Liver (tissue), 10 donors: ENCODE measurements at places on chromosomes 5 and 9. TPM values are rescaled to one million over a fixed set of nuclear protein-coding genes. Genes with fewer than 3 reads are reported as not detected.

Gene PGM5
- 2.1 TPM for total RNA-seq

DNA sequence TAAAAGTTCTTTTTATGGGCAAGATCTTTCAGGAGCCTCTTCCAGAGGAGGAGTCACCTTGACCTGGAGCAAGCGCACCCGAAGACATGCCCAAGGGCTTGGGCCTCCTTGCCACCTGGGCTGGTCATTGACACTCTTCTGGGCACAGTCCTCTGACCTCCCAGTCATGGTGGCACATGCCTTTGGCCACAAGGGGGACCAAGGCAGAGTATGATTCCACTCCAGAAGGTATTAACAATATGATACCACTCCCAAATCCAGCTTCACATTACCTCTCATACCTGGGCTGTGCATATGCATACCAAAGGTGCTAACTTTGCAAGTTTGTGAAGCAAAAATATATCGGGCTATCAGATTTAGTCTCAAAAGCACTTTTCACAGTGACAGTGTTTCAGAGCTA, 84.6 kb downstream of the MAST4 start:
- H3K27me3 ChIP-seq: no peaks in the 10 kb centered on the region
- DNase-seq: no peak
- no peak overlapping the region for H3K27ac ChIP-seq
- no peaks in the 10 kb centered on the region for H3K4me1 ChIP-seq
- H3K36me3 ChIP-seq: no peaks in the 10 kb centered on the region

DNA sequence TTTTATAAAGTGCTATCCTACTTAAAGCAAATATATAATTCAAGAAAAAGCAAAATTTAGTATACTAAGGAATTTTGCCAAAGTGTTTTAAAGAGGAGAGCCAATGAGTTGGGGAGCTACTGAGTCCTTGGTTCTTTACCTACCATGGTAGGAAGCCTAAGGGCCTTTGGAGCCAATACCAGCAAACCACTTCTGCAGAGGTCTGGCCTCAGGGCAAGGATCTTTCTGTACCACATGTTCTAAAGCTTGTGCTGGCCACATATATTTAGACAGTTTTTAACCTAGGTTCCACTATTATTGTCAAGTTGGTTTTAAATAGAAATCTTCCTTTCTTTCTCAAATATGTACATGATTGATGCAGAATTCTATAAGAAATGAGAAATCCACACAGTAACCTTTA, 172.3 kb upstream of the NREP start:
- no peaks in the 10 kb centered on the region for H3K4me1 ChIP-seq
- DNase-seq: no peak
- H3K27ac ChIP-seq: no peak overlapping the region
- H3K4me3 ChIP-seq: no peak overlapping the region
- no peaks in the 10 kb centered on the region for H3K27me3 ChIP-seq
- H3K36me3 ChIP-seq: no peaks in the 10 kb centered on the region

DNA sequence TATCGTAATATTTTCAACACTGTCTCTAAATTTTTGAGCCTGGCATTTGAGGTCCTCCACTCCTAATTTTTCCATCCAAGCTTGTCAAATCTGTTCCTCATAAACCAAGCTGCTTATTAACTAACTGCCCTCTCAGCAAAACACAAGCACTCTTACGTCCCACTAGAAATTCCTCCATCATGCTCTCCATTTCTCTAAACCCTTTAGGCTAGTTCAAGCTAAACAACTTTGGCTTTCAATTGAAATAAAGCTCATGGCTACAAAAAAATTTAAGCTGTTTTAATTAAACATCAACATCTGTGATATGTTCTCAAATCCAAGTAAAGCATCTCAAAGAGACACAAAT, 45.7 kb downstream of the RNF145 start:
- H3K36me3 ChIP-seq: peaks cover 2% of the 10 kb centered on the region
- no peak overlapping the region for H3K4me3 ChIP-seq
- no peaks in the 10 kb centered on the region for H3K4me1 ChIP-seq
- no peaks in the 10 kb centered on the region for H3K27me3 ChIP-seq

- no peaks in the 10 kb centered on the region for H3K27me3 ChIP-seq
- peaks cover 14% of the 10 kb centered on the region for H3K4me1 ChIP-seq
- H3K36me3 ChIP-seq: no peaks in the 10 kb centered on the region
- no peak for DNase-seq
These were observed 483 bp downstream of the FBXL7 start for GRCh38 chr5:15500325-15501001.

GRCh38 chr9:7974335-7974960, 174.9 kb upstream of the DMAC1 start:
- no peaks in the 10 kb centered on the region for H3K27me3 ChIP-seq
- no peak overlapping the region for H3K27ac ChIP-seq
- no peak for DNase-seq
- no peaks in the 10 kb centered on the region for H3K4me1 ChIP-seq

GRCh38 chr9:75889577-75889976, 896 bp upstream of the PCSK5 start:
- peak overlapping the region; percentile 67 for H3K4me3 ChIP-seq
- peak overlapping the region; percentile 61 for H3K27ac ChIP-seq
- H3K27me3 ChIP-seq: no peaks in the 10 kb centered on the region
- peaks cover 5% of the 10 kb centered on the region for H3K4me1 ChIP-seq

DNA sequence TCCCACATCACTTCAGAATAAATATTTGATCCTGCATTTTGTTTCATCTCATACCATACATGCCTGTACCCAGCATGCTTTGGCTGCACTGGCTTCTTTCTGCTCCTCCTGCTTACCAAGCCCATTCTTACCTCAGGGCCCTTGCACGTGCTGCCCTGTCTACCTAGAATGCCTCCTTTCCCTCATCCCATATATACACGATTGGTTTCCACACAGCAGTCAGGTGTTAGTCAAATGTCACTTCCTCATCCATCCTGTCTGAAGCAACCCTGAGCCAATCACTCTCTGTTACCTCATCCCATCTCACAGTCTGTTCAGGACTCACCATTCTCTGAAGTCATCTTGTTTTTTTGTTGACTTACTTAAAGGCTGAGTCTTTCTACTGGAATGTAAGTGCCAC, 30.3 kb downstream of the CAST start:
- H3K4me1 ChIP-seq: no peaks in the 10 kb centered on the region
- H3K27ac ChIP-seq: no peak overlapping the region
- no peaks in the 10 kb centered on the region for H3K27me3 ChIP-seq
- H3K4me3 ChIP-seq: no peak overlapping the region
- peaks cover 2% of the 10 kb centered on the region for H3K36me3 ChIP-seq

Gene IQGAP2
- 205 TPM for total RNA-seq

GRCh38 chr5:137336565-137337120, 162.5 kb downstream of the SPOCK1 start:
- no peak for DNase-seq
- H3K36me3 ChIP-seq: no peaks in the 10 kb centered on the region

- no peak overlapping the region for H3K4me3 ChIP-seq
- no peak overlapping the region for H3K27ac ChIP-seq
- DNase-seq: no peak
- no peaks in the 10 kb centered on the region for H3K36me3 ChIP-seq
- no peaks in the 10 kb centered on the region for H3K4me1 ChIP-seq
These were observed 30.4 kb downstream of the SEMA5A start for GRCh38 chr5:9515436-9515835.

GRCh38 chr9:89153232-89154017, 25.2 kb downstream of the SHC3 start:
- DNase-seq: no peak
- H3K4me1 ChIP-seq: no peaks in the 10 kb centered on the region
- no peak overlapping the region for H3K27ac ChIP-seq
- H3K27me3 ChIP-seq: no peaks in the 10 kb centered on the region

Gene LCN15
- total RNA-seq: not detected

Gene C9orf153
- total RNA-seq: 0.67 TPM

- DNase-seq: peak; percentile 85
- no peaks in the 10 kb centered on the region for H3K36me3 ChIP-seq
- peak within 1 kb of the TSS; percentile 87 for H3K4me3 ChIP-seq
- H3K4me1 ChIP-seq: peaks cover 59% of the 10 kb centered on the region
- no peaks in the 10 kb centered on the region for H3K27me3 ChIP-seq
These were observed at the start of gene RXRA for GRCh38 chr9:134325813-134326723. Gene RXRA (plus strand): TSS chr9:134326455. CDS start chr9:134326632, 177 bp downstream.

Gene SLC6A19
- 4.9 TPM for total RNA-seq

DNA sequence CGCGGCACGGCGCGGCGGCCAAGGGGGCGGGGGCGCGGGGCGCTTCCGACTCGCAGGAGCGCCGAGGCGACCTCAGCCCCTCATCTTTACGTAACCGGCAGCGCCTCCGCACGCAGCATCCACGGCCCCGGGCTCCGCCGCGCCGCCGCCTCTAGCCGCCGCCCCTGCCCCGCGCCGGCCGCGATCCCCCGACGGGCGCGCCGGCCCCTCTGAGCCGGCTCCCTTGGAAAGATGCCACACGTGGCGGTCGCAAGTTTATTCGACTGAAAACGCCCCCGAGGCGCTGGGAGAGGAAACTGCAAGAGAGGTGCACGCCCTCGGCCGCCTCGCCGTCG, 1.0 kb downstream of the KLF9 start:
- no peaks in the 10 kb centered on the region for H3K36me3 ChIP-seq
- H3K4me3 ChIP-seq: peak overlapping the region; percentile 89
- H3K27me3 ChIP-seq: no peaks in the 10 kb centered on the region

Gene NR5A1
- not detected for total RNA-seq

Gene ARRDC1
- 9.8 TPM for total RNA-seq

Gene PCDHB14
- total RNA-seq: 0.47 TPM

Gene ENTREP1
- 0.09 TPM for total RNA-seq

- H3K36me3 ChIP-seq: peaks cover 55% of the 10 kb centered on the region
- no peak for DNase-seq
- H3K4me3 ChIP-seq: no peak overlapping the region
These were observed 18.8 kb downstream of the DDX46 start for GRCh38 chr5:134777366-134777765.

Gene ADAMTS6
- 2.0 TPM for total RNA-seq

GRCh38 chr5:68479524-68479923, 264.0 kb downstream of the PIK3R1 start:
- DNase-seq: no peak
- no peak overlapping the region for H3K4me3 ChIP-seq
- no peak overlapping the region for H3K27ac ChIP-seq
- no peaks in the 10 kb centered on the region for H3K36me3 ChIP-seq

Gene OMD
- not detected for total RNA-seq

GRCh38 chr5:154830219-154830595, 20.2 kb downstream of the FAXDC2 start:
- H3K27ac ChIP-seq: no peak overlapping the region
- H3K4me1 ChIP-seq: peaks cover 7% of the 10 kb centered on the region
- peaks cover 3% of the 10 kb centered on the region for H3K36me3 ChIP-seq
- DNase-seq: no peak
- no peak overlapping the region for H3K4me3 ChIP-seq

- peak overlapping the region; percentile 78 for H3K27ac ChIP-seq
- no peaks in the 10 kb centered on the region for H3K36me3 ChIP-seq
- no peak overlapping the region for H3K4me3 ChIP-seq
These were observed 84.2 kb downstream of the ZNF608 start for GRCh38 chr5:124662181-124662781.

DNA sequence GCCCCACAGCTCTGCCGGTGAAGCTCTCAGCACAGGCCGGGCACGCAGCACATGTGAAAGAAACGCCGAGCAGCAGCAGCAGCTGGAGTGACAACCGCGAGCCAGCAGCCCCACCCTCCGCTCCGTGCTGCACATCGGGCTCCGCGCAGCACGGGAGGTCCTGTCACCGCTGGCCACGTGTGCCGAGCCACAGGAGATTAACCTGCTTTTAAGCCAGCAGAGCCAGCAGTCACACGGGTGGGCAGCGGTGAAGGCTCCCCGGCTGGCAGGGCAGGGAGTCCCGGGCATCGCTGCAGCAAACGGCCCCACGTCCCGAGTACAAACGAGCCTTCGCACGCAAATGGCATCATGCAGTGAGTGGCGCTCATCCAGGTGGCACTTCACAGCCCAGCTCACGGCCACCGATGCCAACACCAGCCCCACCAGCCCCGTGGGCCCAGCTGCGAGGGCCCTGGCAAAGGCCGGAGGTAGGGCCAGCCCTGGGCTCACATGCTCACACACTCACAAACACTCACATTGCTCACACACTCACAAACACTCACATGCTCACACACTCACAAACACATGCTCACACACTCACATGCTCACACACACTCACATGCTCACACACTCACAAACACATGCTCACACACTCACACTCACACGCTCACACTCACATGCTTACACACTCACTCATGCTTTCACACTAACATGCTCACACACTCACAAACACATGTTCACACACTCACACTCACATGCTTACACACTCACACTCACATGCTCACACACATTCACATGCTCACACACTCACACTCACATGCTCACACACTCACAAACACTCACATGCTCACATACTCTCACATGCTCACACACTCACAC, 11.1 kb downstream of the CCDC187 start:
- H3K36me3 ChIP-seq: no peaks in the 10 kb centered on the region
- H3K27ac ChIP-seq: no peak overlapping the region
- no peak for DNase-seq
- no peak overlapping the region for H3K4me3 ChIP-seq
- H3K4me1 ChIP-seq: no peaks in the 10 kb centered on the region

DNA sequence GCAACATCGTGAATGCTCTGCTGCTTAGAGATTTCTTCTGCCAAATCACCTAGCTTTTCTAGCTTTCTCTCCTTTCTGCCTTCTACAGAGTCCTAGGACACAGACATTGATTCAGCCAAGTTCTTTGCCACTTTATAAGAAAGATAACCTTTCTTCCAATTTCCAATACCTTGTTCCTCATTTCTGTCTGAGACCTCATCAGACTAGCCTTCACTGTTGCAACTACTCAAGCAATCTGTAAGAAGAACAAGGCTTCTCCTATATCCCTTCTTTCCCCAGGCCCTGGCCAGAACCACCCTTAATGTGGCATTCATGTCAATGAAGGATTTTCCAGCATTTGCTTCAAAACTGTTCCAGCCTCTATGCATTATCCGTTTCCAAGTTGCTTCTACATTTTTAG, 24.3 kb downstream of the FBXO10 start:
- no peak overlapping the region for H3K4me3 ChIP-seq

Gene GRM6
- total RNA-seq: not detected

GRCh38 chr5:56466136-56466816, 233.1 kb upstream of the ANKRD55 start:
- H3K4me1 ChIP-seq: no peaks in the 10 kb centered on the region
- H3K27ac ChIP-seq: no peak overlapping the region
- no peak for DNase-seq
- H3K27me3 ChIP-seq: no peaks in the 10 kb centered on the region
- no peak overlapping the region for H3K4me3 ChIP-seq

DNA sequence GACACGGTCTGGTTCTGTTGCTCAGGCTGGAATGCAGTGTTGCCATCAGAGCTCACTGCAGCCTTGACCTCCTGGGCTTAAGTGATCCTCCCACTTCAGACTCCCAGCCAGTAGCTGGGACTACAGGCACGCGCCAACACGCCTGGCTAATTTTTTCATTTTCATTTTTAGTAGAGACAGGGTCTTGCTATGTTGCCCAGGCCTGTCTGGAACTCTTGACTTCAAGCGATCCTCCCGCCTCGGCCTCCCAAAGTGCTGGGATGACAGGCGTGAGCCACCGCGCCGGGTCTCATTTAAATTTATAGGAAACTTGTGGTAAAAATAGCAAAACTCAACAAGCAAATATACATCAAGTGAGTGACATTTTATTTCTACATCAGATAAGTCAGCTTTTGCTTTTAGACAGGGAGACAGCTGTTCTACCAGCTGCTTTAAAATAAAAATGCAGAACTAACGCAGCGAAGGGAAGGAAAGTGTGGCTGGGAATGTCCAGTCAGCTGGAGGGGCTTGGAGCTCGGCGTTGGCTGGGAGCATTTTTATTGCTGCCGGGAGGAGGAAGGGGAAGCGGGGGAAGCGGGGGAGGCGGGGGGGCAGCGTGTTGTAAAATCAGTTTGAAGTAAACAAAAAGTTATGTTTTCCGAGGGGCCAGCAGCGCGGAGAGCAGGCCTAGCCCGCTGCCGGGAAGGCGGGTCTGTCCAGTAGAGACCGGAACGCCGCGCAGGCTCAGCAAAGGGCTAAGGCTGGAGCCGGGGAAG, 707 bp upstream of the ZFYVE16 start:
- no peaks in the 10 kb centered on the region for H3K36me3 ChIP-seq
- DNase-seq: peak; percentile 35
- peak overlapping the region; percentile 92 for H3K27ac ChIP-seq
- no peaks in the 10 kb centered on the region for H3K27me3 ChIP-seq
- H3K4me1 ChIP-seq: peaks cover 41% of the 10 kb centered on the region
- peak overlapping the region; percentile 37 for H3K4me3 ChIP-seq
